ENCODE measurements at places on chromosomes 2 and 18. TPM values are rescaled to one million over a fixed set of nuclear protein-coding genes. Genes with fewer than 3 reads are reported as not detected.

KANSL1L gene
- total RNA-seq = 18.3 TPM

CENPO gene
- total RNA-seq = 69.7 TPM

MAPK4 gene
- 9.3 TPM for total RNA-seq

CFAP221 gene
- 3.0 TPM for total RNA-seq

Measured in neural crest cell (in vitro differentiated cells).